Cerebellar nuclear complex (tissue), 1 donor: ENCODE measurements at places on chromosomes 12 and 14.

GRCh38 chr12:2052826-2053678 is at the start of gene CACNA1C:
Gene CACNA1C (plus strand): TSS chr12:2052987. CDS start chr12:2053563, 576 bp downstream.
- no peak for DNase-seq

DNA sequence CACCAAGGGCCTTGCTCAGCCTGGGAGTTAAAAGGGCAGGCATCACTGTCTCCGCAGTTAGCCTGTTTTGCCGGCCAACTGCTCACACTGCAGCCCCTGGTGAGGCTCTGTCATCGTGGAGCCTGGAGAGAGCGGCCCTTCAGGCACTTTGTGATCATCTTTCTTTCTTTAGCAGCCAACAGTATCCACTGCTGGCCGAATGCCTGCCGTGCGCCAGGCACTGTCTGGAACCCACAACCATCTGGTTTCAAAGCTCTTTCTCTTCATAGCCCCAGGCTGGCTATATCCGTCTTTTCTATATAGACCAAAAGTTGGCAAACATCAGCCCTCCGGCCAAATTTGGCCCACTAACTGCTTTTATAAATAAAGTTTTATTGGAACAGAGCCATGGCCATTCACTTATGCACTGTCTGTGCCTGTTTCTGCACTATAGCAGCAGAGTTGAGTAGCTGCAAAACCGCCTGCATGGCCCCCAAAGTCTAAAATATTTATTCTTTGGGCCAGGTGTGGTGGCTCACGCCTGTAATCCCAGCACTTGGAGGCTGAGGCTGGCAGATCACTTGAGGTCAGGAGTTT is 29.5 kb downstream of the SLC8B1 start:
- no peak for DNase-seq

GRCh38 chr12:27331927-27332324 is 710 bp upstream of the BMAL2 start:
- DNase-seq: no peak

DNA sequence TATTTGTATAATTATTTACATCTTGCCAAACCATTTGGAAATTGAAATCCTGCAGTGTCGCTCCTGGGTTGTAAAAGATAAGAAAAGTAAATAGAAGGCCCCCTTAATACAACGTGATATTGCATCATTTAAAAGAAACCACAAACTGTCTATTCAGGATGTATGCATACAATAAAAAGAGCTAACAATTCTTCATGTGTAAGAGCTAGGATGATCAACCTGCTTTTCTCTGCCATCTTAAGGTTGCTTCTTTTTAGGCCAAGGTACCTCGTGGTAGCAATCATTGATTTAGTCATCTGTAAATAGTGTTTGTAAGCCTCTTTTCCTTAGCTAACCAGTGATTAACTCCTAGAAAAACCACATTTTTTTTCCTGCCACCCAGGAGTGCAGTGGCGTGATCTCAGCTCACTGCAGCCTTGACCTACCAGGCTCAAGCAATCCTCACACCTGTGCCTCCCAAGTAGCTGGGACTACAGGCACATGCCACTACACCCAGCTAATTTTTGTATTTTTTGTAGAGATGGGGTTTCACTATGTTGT is 3.3 kb upstream of the USP44 start:
- DNase-seq: no peak

DNA sequence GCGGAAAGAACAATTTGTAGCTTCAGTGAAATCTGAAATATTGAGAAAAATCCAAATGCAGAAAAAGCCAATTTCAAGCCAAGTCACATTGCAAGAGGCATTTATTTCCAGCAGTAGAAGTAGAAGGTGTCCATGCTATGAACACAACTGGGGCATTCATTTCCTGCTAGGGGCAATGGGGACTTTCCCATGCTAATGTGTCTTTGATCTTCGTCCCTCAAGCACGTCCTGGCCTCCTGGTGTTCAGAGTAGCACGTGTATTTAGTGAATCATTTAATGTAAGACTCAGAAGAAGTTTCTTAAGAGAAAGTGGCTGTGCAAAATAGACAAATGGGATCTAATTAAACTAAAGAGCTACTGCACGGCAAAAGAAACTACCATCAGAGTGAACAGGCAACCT is 267.9 kb downstream of the TMEM132C start:
- no peak for DNase-seq

GRCh38 chr12:49807991-49808580 is 20.1 kb downstream of the NCKAP5L start:
- DNase-seq: no peak

DNA sequence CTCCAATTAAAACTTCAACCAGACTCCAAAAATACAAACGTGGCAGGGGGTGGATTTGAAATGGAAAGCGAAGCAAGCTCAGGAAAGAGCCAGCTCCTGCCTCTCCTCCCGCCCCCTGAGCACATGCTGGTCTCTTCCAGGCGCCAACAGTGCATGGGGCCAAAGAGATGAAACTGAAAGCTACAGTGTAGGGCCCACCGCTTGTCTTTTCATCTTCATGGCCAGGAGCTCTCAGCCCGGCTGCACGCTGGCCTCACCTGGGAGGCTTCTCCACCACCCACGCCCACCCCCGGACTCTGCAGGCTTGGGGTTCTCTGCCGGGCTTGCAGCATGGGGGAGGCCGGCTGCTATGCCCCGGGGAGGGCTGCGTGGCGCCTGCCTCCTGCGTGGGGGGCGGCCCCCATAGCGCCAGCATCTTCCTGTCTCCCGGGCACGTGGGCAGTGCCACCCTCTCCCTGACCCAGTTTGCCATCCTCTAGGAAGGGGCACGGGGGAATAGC is 2.0 kb downstream of the RIMBP2 start:
- DNase-seq: no peak

- no peak for DNase-seq
Measured at GRCh38 chr12:103791350-103791920, 49.6 kb downstream of the NT5DC3 start.

- DNase-seq: no peak
Measured at GRCh38 chr14:77924141-77924948, 124.4 kb downstream of the ADCK1 start.

- no peak for DNase-seq
Measured at GRCh38 chr14:95406756-95407277, 87.1 kb upstream of the CLMN start.

GRCh38 chr12:56288705-56289387 is 11.3 kb downstream of the CS start:
- no peak for DNase-seq

- no peak for DNase-seq
Measured at GRCh38 chr14:103301512-103302354, 32.3 kb upstream of the EIF5 start.

GRCh38 chr12:104339663-104340062 is 36.1 kb downstream of the EID3 start:
- no peak for DNase-seq

GRCh38 chr14:53861781-53862180 is 94.8 kb downstream of the BMP4 start:
- DNase-seq: no peak

DNA sequence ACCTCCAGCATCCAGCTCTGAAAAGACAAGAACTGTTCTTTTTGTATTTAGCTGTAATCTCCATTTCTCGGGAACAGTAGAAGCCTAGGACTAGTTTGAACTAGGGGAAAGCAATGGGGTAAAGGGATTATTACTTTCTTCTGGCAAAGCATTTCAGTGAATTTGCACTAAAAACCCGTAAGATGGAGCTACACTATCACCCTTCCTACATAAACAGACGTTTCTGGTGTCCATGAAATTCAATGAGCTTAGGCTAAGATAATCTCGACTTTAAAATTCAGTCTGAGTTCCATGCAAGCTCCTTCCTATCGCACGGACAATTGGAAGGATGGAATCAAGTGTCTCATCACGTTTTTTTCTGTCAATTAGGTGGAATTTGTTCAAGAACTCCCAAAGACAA is 24.0 kb downstream of the ACSM4 start:
- DNase-seq: no peak

GRCh38 chr12:6110006-6110405 is 14.5 kb downstream of the VWF start:
- no peak for DNase-seq

DNA sequence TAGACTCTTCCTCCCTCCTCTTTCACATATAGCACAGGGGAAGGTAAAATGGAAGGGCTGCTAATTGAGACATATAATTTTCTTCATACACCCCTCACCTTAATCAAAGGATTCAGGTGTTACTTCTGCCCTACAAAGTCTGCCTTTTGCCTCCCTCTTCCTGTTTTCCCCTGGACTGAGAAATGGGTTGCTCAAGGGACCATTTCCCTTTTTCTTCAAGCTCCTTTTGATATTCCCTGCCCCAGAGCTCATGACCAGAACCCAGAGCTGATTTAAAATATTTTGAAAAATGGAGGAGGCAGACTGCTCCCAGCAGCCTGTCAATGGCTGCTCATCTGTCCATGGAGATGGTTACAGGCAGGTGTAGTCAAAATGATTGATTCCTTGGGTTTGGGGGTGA is 6.3 kb upstream of the PIP4K2C start:
- no peak for DNase-seq

DNA sequence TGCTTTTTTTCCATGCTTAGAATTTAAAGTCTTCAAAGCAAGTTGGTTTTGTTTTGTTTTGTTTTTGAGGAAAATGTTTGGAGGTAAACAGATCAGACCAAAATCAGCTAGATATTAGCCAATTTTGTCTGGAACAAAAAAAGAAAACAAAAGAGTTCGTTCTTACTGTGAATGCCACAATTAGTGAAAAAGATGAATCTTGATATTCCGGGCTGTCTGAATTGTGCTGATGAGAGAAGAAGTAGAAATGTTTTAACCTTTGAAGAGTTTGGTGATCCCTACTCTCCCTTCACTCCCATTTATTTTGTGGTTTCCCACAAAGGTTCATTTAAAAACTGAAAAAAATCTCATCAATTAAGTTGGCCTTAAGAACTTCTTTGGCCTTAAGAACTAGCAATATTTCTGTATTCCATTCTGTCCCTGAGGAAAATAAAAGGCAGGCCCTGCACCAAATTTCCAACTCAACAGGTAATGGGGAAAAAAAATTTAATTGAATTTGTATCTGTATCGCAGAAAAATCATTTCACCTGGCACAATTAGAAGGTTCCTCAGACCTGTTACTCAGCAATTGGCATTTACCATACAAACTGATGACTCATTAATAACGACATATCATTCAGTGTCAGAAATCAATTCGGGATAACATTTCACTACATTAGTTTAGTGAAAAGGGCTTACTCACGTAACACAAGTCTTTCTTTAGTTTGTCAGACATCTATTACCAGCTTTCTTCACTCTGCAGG is 562 bp upstream of the GLIPR1L2 start:
- no peak for DNase-seq

GRCh38 chr12:11958221-11959091 is 112.3 kb upstream of the BCL2L14 start:
- DNase-seq: no peak

DNA sequence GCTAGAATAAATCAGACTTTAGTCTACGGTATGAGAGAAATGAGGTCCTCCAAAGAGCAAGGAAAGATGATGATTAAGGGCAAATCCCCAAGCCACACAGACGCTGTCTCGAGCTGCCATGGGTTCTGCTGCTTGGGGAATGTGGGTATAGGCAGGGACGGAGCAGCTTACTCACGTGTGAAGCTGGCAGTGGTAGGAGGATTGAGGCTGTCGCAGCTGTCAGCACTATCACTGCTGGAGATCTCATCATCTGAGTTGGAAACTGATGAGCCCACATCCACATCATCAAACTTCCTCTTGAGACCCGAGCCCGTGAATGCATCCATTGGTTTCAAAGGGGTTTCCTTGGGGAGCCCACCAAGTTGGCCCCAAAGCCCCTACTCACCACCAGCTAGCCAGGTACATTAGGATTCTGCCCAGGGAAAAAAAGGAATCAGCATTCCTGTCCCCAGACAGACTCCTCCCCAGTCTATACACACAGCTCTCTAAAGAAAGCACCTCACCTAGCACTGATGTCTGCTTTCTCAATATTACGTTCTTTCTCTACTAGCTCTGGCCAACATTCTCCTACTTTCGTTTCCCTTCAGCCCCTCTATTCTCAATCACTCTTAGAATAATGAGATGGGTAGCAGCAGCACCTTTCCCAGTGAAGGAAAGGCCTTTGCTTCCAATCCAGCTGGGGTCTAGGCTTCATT is 7.0 kb downstream of the CSRNP2 start:
- no peak for DNase-seq

GRCh38 chr12:89370850-89371249 is 18.5 kb upstream of the DUSP6 start:
- no peak for DNase-seq

DNA sequence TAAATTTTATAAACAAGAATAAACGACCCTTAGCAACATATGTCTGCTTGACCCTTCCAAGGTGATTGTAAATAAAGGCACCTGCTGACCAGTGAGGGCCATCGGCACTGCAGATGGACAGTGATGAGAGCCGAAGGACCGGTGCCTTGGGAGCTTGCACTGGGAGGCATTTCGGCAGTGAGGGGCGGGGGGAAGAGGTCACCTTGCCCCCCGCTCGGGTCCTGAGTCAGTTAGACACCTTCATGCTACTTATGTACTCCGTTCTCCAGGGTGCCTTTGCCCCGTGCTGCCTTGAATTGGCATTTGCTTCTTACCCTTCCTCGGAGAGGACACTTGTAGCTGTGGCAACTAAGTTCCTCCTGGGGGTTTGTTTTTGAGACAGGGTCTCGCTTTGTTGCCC is 23.0 kb downstream of the MMAB start:
- DNase-seq: no peak

- no peak for DNase-seq
Measured at GRCh38 chr12:95790033-95790916, at the start of gene NTN4. Gene NTN4 (minus strand): TSS chr12:95790764. CDS start chr12:95790309, 455 bp downstream.

- DNase-seq: no peak
Measured at GRCh38 chr12:49671031-49671765, 36.0 kb downstream of the FMNL3 start.

DNA sequence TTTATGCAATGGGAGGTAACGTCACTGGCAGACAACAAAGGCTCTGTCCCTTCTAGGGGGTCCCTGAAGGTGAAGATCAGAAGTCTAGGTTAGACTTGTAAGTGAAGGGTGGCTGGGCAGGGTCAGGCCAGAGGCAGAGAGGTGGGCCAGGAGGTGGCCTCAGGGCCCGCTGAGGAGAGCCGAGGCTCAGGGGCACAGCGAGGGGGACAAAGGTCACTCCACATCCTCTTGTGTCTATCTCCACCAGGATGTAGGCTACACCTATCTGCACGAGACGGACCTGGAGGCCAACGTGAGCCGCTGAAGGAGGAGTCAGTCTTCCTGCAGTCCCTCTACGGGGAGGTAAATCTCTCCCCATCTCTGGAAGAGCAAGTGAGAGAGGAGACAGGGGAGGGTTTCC is 20.3 kb downstream of the KRT85 start:
- DNase-seq: no peak

- no peak for DNase-seq
Measured at GRCh38 chr14:90551070-90551704, 154.4 kb downstream of the CALM1 start.

- DNase-seq: no peak
Measured at GRCh38 chr14:56112781-56113180, 5.4 kb upstream of the PELI2 start.

- no peak for DNase-seq
Measured at GRCh38 chr12:6161124-6161882, 36.8 kb upstream of the VWF start.

DNA sequence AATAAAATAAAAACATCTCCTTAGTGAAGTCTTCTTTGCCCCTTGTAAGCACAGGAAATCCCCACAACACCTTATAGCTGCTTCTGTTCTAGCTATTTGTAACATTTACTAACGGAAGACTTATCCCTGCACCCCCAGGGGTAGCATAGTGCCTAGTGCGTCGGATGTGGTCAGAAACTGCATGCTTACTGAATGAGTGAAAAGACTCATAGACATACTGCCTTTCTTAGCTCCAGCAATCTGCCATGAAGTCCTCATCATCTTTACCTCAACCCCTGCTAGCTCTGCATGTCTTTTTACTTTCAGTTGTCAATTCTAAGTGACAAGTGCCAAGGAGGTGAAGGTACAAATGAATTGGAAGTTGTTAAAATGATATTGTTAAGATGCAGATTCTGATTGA is 12.9 kb downstream of the RIOX1 start:
- no peak for DNase-seq
